ENCODE measurements at places on chromosomes 11 and 22. TPM values are rescaled to one million over a fixed set of nuclear protein-coding genes. Genes with fewer than 3 reads are reported as not detected.

GRCh38 chr11:27558401-27558800 is 51.8 kb upstream of the LIN7C start:
- H3K4me3 ChIP-seq = no peak overlapping the region
- DNase-seq = no peak
- H3K27ac ChIP-seq = no peak overlapping the region
- H3K36me3 ChIP-seq = no peaks in the 10 kb centered on the region
- H3K27me3 ChIP-seq = no peaks in the 10 kb centered on the region

DNA sequence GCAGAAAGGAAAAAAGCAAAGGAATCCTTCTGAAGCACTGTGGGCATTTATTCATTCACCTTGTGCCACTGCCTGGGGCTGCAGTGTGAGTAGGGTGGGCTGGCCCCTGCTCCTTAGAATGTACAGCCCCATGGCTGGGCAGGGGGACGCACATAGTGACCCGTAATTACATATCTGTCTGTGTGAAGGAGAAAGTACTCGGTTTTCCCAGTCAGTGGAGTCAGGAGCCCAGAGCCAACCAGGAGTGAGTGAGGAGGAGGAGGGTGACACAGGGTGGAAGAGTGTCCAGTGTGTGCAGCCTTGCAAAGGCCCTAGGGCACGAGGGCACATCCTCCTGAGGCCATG is 91.9 kb downstream of the CDKN1C start:
- H3K36me3 ChIP-seq = no peaks in the 10 kb centered on the region
- no peak overlapping the region for H3K4me3 ChIP-seq
- H3K27me3 ChIP-seq = no peaks in the 10 kb centered on the region
- no peak overlapping the region for H3K27ac ChIP-seq
- no peak for DNase-seq

GRCh38 chr22:35150183-35151107 is 84.5 kb downstream of the ISX start:
- no peak overlapping the region for H3K27ac ChIP-seq
- no peaks in the 10 kb centered on the region for H3K4me1 ChIP-seq
- H3K27me3 ChIP-seq = no peaks in the 10 kb centered on the region
- no peak overlapping the region for H3K4me3 ChIP-seq
- no peak for DNase-seq
- H3K36me3 ChIP-seq = no peaks in the 10 kb centered on the region

- DNase-seq = no peak
- H3K4me3 ChIP-seq = no peak overlapping the region
- H3K36me3 ChIP-seq = no peaks in the 10 kb centered on the region
- H3K27me3 ChIP-seq = no peaks in the 10 kb centered on the region
- no peaks in the 10 kb centered on the region for H3K4me1 ChIP-seq
Observed at GRCh38 chr11:26087120-26087935, 244.6 kb upstream of the ANO3 start.

DNA sequence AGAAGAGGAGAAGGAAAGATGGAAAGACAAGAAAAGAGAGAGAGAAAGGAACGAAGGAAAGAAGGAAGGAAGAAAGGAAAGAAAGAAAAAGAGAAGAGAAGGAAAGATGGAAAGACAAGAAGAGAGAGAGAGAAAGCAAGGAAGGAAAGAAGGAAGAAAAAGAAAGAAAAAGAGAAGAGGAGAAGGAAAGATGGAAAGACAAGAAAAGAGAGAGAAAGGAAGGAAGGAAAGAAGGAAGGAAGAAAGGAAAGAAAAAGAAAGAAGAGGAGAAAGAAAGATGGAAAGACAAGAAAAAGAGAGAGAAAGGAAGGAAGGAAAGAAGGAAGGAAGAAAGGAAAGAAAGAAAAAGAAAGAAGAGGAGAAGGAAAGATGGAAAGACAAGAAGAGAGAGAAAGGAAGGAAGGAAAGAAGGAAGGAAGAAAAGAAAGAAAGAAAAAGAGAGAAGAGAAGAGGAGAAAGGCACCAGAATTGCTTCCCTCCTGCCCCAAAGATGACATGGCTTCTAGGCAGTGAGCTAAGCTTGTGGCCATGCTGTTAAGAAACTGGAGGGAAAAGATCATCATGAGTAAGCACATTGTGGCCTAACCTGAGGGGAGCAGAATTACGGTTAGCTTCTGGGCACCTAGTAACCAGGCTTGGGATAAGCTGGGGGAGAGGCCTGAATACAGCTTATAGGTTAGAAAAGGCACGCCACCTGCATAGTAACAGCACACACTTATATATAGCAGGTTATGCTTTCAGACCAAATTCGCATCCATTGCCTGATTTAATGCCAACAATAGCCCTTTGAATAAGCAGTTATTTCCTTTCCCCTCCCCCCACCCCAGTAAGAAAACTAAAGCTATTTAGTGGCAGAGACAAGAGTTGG is 2.3 kb upstream of the ST3GAL4 start:
- H3K36me3 ChIP-seq = no peaks in the 10 kb centered on the region
- H3K27ac ChIP-seq = peak overlapping the region; percentile 66
- H3K4me1 ChIP-seq = peaks cover 46% of the 10 kb centered on the region
- no peak overlapping the region for H3K4me3 ChIP-seq
- no peak for DNase-seq

GRCh38 chr11:2399488-2400068 is 972 bp upstream of the TSSC4 start:
- H3K4me1 ChIP-seq = peaks cover 15% of the 10 kb centered on the region
- peak overlapping the region; percentile 78 for H3K4me3 ChIP-seq
- DNase-seq = no peak
- peak overlapping the region; percentile 96 for H3K27ac ChIP-seq
- peaks cover 41% of the 10 kb centered on the region for H3K36me3 ChIP-seq
- no peaks in the 10 kb centered on the region for H3K27me3 ChIP-seq

DNA sequence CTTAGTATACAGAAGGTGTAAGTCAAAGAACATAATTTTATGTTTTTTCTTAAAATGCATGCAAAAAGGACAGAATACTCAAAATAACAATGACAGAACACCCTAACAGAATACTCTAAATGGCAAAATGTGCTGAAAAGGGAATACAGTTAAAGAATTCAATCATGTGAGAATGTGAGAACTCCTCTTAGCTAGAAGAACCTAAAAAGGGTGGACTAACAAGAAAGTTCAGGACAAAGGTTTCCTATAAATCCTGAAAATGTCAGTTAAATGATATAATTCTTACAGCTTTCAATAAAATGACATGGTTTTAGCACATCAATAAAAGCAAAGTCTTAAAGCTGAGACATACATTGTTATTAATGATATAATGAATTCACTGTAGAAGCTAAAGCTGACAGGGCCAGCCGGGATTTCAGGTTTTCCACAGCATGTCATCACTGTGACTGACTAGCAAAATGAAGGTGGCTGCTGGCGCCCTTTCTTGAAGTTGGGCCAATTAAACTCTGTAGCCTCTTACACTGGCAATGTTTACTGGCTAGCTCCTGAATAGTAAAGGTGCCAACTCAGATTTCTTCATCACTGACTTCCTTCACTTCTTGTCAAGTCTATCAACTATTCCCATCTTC is 244.4 kb downstream of the TTC28 start:
- H3K27me3 ChIP-seq = no peaks in the 10 kb centered on the region
- no peak overlapping the region for H3K4me3 ChIP-seq
- H3K27ac ChIP-seq = no peak overlapping the region
- peaks cover 13% of the 10 kb centered on the region for H3K4me1 ChIP-seq

GRCh38 chr11:76252631-76253070 is 46.3 kb upstream of the WNT11 start:
- DNase-seq = no peak
- no peaks in the 10 kb centered on the region for H3K4me1 ChIP-seq
- no peak overlapping the region for H3K27ac ChIP-seq
- H3K4me3 ChIP-seq = no peak overlapping the region

GRCh38 chr22:43142880-43143562 is at the start of gene MCAT:
MCAT (minus strand) TSS chr22:43143398; CDS start chr22:43143348, 50 bp downstream.
- H3K4me1 ChIP-seq = peaks cover 5% of the 10 kb centered on the region
- DNase-seq = peak; percentile 40
- H3K27me3 ChIP-seq = no peaks in the 10 kb centered on the region
- peaks cover 4% of the 10 kb centered on the region for H3K36me3 ChIP-seq
- H3K4me3 ChIP-seq = peak within 1 kb of the TSS; percentile 97
- H3K27ac ChIP-seq = peak within 1 kb of the TSS; percentile 34

- H3K27ac ChIP-seq = no peak overlapping the region
- no peaks in the 10 kb centered on the region for H3K36me3 ChIP-seq
- H3K27me3 ChIP-seq = no peaks in the 10 kb centered on the region
- H3K4me3 ChIP-seq = no peak overlapping the region
- H3K4me1 ChIP-seq = no peaks in the 10 kb centered on the region
Observed at GRCh38 chr11:103690356-103690755, 346.1 kb upstream of the DDI1 start.

The PDGFB gene
- total RNA-seq = 10.8 TPM

The MUC5AC gene
- total RNA-seq = not detected

- H3K4me1 ChIP-seq = no peaks in the 10 kb centered on the region
- H3K27me3 ChIP-seq = no peaks in the 10 kb centered on the region
- H3K4me3 ChIP-seq = no peak overlapping the region
- no peak for DNase-seq
Observed at GRCh38 chr11:132579136-132579535, 953.2 kb downstream of the OPCML start.

- peak overlapping the region; percentile 40 for H3K4me3 ChIP-seq
- DNase-seq = peak; percentile 43
- H3K4me1 ChIP-seq = no peaks in the 10 kb centered on the region
- H3K36me3 ChIP-seq = no peaks in the 10 kb centered on the region
- no peaks in the 10 kb centered on the region for H3K27me3 ChIP-seq
- H3K27ac ChIP-seq = no peak overlapping the region
Observed at GRCh38 chr11:62081378-62082291, 42.2 kb upstream of the INCENP start.

DNA sequence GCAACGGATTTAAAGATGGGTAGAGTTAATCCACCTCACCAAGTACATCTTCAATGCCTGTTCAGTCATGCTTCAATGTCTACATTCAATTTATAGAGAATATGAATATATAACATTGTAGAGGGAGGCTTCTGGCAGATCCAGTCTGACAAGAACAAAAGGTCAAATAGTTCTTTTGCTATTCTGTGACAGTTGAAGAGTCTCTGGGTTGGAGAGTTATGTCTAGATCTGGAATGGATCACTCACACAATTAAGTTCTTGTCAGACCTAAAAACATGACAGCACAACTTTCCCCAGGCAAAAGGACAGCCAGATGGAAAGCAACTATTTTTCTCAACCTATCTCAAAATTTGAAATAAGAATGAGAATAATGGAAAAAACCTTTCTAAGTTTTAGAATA is 15.3 kb upstream of the GAB2 start:
- no peaks in the 10 kb centered on the region for H3K27me3 ChIP-seq
- H3K4me1 ChIP-seq = no peaks in the 10 kb centered on the region
- H3K36me3 ChIP-seq = no peaks in the 10 kb centered on the region
- H3K4me3 ChIP-seq = no peak overlapping the region

GRCh38 chr11:117966908-117967307 is 19.3 kb upstream of the IL10RA start:
- no peak overlapping the region for H3K27ac ChIP-seq
- no peak for DNase-seq
- peaks cover 4% of the 10 kb centered on the region for H3K4me1 ChIP-seq
- no peak overlapping the region for H3K4me3 ChIP-seq
- no peaks in the 10 kb centered on the region for H3K36me3 ChIP-seq
- H3K27me3 ChIP-seq = no peaks in the 10 kb centered on the region

The SCN3B gene
- total RNA-seq = not detected

DNA sequence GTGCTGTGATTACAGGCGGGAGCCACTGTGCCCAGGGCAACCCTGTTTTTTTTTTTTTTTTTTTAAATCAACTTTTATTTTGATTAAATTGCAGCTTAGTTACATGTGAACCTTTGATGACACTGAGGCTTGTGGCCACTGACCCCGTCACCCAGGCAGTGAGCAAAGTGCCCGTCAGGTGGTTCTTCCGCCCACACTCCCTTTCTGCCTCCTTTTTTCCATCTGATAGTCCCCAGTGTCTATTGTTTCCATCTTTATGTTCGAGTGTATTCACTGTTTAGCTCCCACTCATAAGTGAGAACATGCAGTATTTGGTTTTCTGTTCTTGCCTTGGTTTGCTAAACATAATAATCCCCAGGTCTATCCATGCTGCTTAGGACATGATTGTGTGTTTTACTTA is 110.9 kb upstream of the GRK3 start:
- H3K36me3 ChIP-seq = peaks cover 7% of the 10 kb centered on the region
- no peak overlapping the region for H3K27ac ChIP-seq
- H3K27me3 ChIP-seq = no peaks in the 10 kb centered on the region
- no peak for DNase-seq

GRCh38 chr11:75514596-75514995 is 11.1 kb downstream of the GDPD5 start:
- H3K27ac ChIP-seq = no peak overlapping the region
- H3K4me3 ChIP-seq = no peak overlapping the region
- DNase-seq = no peak
- no peaks in the 10 kb centered on the region for H3K27me3 ChIP-seq
- peaks cover 16% of the 10 kb centered on the region for H3K4me1 ChIP-seq
- H3K36me3 ChIP-seq = no peaks in the 10 kb centered on the region

The DBX1 gene
- total RNA-seq = not detected

The KRTAP5-6 gene
- total RNA-seq = not detected

DNA sequence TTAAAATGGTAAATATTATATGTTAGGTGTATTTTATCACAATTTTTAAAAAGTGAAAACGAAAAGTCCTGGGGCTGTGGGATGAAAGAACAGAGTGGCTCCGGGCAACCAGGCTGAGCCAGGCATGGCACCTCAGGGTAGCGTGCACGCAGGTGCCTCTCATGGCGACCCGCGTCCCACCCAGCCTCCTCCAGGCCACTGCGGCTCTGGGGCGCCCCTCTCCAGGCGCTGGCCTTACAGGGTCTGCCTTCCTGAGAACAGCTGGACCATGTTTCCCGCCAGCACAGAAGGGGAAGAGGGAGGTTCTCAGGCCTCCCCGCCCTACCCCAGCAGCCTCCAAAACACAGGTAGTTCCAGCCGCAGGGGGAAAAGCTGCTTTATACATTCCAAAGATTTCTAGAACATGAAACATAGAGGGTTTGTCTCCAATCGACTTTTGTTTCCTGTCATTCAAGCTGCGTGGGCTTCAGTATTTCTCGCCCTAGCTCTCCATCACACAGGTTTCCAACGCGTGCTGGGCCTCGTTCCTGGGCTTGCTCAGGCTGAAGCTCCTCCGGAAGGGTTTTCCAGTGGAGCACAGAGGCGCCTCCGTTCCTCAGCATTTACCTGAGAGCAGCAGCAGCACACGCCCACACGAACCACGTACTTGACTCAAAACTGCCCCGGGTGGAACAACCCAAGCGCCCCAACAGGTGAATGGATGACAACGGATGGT is 10.5 kb downstream of the EHD1 start:
- peaks cover 7% of the 10 kb centered on the region for H3K36me3 ChIP-seq
- DNase-seq = no peak
- H3K4me1 ChIP-seq = peaks cover 80% of the 10 kb centered on the region
- no peaks in the 10 kb centered on the region for H3K27me3 ChIP-seq
- H3K4me3 ChIP-seq = no peak overlapping the region
- H3K27ac ChIP-seq = peak overlapping the region; percentile 86

The MPPED1 gene
- not detected for total RNA-seq

The DDTL gene
- 5.4 TPM for total RNA-seq

DNA sequence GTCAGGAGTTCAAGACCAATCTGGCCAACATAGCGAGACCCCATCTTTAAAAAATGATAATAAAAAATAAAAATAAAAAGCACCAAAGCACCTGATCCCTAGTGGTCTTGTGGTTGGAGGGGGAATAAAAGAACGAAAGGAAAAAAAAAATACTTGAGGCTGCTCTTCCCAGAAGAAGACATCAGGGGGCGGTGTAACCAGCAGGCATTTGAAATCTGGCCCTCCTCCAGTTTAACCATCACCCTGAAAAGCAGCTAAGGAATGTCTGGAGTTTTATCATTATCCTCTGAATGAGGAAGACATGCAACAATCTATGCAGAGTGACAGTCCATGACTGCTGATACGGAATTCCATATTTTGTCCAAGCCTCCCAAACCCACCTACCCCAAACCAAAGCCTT is 5.6 kb upstream of the KCTD17 start:
- no peaks in the 10 kb centered on the region for H3K27me3 ChIP-seq
- DNase-seq = no peak
- H3K4me1 ChIP-seq = no peaks in the 10 kb centered on the region
- H3K36me3 ChIP-seq = no peaks in the 10 kb centered on the region

Measured in thoracic aorta (tissue), 2 donors.